ENCODE measurements at places on chromosomes 7 and 10.

- no peak for DNase-seq
These were observed 14.3 kb downstream of the GRK5 start for GRCh38 chr10:119221666-119222065.

GRCh38 chr10:96334616-96335526 lies 23.9 kb downstream of the OPALIN start:
- DNase-seq = peak; percentile 40

- DNase-seq = no peak
These were observed 588 bp downstream of the CYREN start for GRCh38 chr7:135169964-135170273.

- DNase-seq = no peak
These were observed 166.3 kb upstream of the ADCY1 start for GRCh38 chr7:45407730-45408408.

GRCh38 chr7:71511361-71511807 lies 379.4 kb downstream of the GALNT17 start:
- DNase-seq = no peak

GRCh38 chr7:2643386-2644219 lies 11.8 kb downstream of the TTYH3 start:
- no peak for DNase-seq

- no peak for DNase-seq
These were observed 201.2 kb downstream of the SNX10 start for GRCh38 chr7:26492816-26493215.

DNA sequence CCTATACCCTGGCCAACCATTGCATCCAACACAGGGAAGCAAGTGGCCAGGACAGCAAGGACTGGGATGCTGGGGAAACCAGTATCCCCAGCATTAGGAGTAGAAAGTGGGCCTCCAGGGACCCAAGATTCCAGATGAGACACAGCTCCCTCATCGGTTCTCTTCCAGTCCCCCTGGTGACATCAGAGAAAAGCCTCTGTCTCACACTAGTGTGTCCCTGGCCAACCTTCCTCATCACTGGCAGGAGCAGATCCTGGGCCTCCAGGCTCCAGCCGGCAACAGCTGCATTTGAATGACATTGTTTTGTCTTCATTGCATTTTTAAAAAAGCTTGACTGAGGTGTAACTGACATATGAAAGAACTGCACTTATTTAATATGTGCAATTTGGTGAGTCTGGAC lies 177.3 kb upstream of the LYZL2 start:
- no peak for DNase-seq

- DNase-seq = no peak
These were observed 117.7 kb downstream of the APBB1IP start for GRCh38 chr10:26555719-26556368.

- DNase-seq = no peak
These were observed 72.1 kb downstream of the ZMIZ1 start for GRCh38 chr10:79140855-79141254.

GRCh38 chr7:90225181-90225580 lies 13.6 kb downstream of the STEAP2 start:
- no peak for DNase-seq

- no peak for DNase-seq
These were observed 25.0 kb downstream of the SHH start for GRCh38 chr7:155787171-155787851.

- no peak for DNase-seq
These were observed 36.9 kb upstream of the VSIR start for GRCh38 chr10:71810048-71810750.

- DNase-seq = no peak
These were observed 47.8 kb upstream of the NKX2-3 start for GRCh38 chr10:99484626-99485581.

GRCh38 chr10:125102246-125102645 lies 58.1 kb downstream of the CTBP2 start:
- no peak for DNase-seq

GRCh38 chr7:145989469-145989868 lies 127.1 kb upstream of the CNTNAP2 start:
- no peak for DNase-seq

GRCh38 chr10:14391342-14391741 lies 60.6 kb upstream of the FRMD4A start:
- DNase-seq = no peak

DNA sequence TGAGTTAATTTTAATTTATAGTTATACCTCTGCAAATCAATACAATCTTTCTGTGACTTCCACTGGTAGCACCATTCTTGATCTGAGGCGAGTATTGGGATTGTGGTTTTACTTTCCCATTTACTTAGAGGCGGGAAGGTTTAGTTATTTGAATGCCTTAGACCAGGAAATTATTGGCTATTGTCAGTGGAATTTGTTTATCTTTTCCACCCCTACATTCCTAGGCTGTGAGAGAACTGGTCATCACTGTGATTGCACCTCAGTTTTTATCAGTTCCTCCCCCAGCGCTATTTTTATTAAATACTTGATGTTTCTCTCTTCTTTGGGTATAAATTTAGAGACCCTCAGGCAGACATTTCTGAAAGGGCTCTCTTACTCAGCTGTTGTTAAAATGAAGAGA lies 29.9 kb downstream of the CDK14 start:
- DNase-seq = no peak

GRCh38 chr7:156889089-156889488 lies 3.9 kb downstream of the LMBR1 start:
- DNase-seq = no peak

DNA sequence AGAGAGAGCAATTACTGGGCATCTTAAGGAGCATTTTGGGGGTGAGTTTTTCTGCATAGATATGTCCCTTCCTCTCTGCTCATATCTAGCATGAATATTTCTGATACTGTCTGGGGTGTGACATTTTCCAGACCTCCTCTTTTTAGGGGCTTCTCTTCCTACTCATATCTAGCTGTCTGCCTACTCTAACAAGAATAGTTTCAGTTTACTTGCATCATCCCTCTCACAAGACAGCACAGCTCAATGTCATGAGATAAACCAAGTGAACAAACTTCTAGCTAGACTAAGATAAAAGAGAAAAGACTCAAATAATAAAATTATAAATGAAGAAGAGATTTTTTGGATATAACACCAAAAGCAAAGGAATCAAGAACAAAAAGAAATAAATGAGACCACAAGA lies 419.5 kb upstream of the SORCS1 start:
- DNase-seq = no peak

- no peak for DNase-seq
These were observed 18.3 kb upstream of the GRIFIN start for GRCh38 chr7:2494191-2495130.

GRCh38 chr10:32939296-32940111 lies 18.5 kb downstream of the ITGB1 start:
- no peak for DNase-seq

DNA sequence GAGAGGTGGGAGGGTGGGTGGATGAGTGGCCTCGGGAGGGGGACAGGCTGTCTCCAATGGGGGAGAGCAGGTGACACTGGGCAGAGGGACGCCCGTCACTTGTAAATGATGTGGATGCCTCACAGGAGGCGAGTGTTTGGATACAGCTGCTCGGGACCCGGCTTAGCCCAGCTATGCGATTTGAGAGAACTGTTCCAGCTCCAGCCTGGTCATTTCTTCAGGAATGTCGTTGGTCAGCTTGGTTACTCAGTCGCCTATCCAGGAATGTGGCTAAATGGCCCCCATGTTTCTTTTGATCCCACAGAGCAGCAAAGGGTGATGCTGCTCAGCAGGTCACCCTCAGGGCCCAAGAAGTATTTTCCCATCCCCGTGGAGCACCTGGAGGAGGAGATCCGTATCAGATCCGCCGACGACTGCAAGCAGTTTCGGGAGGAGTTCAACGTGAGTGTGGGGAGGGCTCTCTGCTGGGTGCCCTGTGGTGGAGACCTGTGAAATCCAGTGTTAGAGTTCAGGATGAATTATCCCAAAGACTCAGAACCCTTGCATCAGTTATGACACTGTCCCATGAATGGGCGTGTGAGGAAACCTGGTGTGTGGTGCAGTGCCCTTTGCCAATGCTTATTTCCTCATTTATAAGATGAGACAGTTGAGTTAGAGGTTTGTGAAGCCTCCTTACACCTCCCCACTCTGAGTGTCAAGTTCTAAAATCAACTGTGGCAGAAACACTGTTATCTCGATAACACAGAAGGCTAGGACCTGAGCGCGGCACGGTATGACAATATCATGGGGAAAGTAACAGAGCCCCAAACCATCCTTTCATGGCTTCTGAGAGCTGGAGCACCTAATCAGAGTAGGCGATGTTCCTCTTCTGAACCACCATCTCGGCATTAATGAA lies 76.8 kb downstream of the MKI67 start:
- no peak for DNase-seq

- no peak for DNase-seq
These were observed 55.7 kb upstream of the PTER start for GRCh38 chr10:16381083-16381482.

DNA sequence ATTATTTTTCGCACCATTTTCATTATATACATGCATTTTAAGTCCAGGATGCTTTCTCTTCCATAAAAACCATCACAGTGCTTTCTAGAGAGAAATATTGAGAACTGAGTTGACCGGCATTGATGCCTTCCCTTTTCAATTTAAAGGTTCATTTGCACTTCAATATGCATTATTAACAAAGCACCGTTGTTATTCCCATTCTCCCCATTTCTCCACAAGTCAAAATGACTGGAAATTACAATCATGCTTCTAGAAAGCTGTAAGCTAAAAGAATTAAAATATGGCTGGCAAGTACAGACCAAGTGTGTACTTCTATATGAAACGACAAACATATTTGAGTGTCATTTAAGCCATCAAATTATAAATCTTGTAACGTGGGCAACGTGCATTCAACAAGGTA lies 219.5 kb downstream of the FANK1 start:
- DNase-seq = no peak

GRCh38 chr7:266851-267840 lies 22.8 kb upstream of the FOXL3 start:
- no peak for DNase-seq

DNA sequence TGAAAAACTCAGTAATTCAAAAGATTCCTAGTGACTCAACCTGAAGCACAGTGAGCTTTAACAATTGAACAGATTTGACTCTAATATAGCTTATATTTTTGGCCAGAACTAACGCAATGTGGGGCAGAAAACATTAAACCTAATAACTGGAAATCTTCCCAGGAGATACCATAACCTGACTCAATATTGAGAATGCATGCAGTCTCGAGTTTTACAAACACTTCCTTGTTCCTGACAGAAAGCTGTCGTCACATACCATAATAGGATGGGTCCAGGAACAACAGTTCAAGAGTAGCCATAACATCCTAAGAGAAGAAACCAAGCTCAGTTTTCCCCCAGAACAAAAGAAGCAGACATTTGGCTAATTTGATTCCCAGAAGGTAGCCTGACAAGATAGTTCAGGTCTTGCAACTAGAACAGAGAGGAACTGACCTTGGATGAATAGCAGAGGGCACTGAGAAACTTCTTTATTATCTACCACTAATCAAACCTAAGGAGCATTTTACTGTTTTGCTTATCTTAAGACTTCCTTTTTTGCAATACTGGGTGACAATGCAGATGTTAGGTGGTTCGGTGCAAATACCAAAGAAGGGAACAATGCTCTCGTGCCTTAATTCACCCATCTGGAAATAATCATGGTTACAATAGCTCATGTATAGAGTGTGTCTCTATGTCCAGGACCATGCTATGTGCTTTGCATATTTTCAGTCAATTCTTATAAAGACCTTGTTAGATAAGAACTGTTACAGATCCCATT lies 38.6 kb upstream of the ACSL5 start:
- DNase-seq = no peak

DNA sequence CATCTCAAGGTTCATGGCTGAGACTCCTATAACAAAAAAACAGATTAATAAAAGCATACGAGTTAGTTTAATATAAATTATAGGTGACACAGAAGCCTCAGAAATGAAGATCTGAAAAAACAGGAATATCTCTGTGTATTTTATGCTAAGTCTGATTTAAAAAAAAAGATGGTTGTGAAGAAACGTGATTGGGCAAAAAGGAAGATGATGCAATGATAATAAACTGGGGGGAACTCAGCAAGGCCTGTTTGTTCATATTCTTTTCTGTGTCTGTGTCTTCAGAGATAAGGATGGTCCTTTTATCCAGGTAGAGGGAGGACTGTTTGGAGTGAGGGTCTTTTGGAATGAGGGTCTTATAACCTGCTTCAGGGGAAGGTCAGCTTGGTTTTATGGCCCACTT lies 25.9 kb downstream of the TAC1 start:
- DNase-seq = no peak

GRCh38 chr7:158684329-158684728 lies 20.3 kb downstream of the NCAPG2 start:
- DNase-seq = no peak

- DNase-seq = no peak
These were observed 83.7 kb downstream of the RBM33 start for GRCh38 chr7:155728116-155728515.
